ENCODE measurements at places on chromosomes 3 and 15.

DNA sequence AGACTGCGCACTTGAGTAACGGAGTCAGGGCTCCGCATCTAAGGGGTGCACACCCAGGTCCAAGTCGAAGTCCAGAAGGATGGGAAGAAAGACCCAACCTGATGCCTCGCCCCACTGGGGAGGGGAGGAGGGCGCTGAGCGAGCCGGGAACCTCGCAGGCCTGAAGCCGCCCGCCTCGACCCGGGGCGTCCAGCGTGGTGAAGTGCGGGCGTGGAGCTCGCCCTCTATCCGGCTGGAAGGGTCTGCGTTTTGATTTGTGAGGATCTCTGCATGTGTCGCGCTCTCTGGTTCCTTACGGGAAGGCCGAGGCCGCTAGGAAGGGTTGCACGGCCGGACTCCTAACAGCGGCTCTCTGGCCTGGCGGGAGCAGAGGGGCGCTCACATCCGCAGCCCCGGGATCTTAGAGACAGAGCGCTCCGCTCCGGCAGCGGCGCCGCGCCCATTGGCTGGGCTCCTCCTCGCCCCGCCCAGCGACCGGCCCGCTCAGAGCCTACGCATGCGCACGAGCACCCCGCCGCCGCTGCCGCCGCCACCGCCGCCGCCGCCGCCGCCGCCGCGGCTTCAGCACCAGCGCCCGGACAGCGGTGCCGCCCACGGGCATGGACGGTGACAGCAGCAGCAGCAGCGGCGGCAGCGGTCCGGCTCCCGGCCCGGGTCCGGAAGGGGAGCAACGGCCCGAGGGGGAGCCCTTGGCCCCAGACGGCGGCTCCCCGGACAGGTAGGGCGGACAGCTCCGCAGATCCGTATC is at the start of gene DISP2:
Gene DISP2 (plus strand): TSS at position 497 of the 748 bp plus-strand sequence. CDS start 103 bp downstream, at position 600.
- peak within 1 kb of the TSS; percentile 69 for H3K4me3 ChIP-seq
- H3K4me1 ChIP-seq, result peaks cover 34% of the 10 kb centered on the region
- H3K27ac ChIP-seq, result no peak within 1 kb of the TSS
- DNase-seq, result peak; percentile 97

DNA sequence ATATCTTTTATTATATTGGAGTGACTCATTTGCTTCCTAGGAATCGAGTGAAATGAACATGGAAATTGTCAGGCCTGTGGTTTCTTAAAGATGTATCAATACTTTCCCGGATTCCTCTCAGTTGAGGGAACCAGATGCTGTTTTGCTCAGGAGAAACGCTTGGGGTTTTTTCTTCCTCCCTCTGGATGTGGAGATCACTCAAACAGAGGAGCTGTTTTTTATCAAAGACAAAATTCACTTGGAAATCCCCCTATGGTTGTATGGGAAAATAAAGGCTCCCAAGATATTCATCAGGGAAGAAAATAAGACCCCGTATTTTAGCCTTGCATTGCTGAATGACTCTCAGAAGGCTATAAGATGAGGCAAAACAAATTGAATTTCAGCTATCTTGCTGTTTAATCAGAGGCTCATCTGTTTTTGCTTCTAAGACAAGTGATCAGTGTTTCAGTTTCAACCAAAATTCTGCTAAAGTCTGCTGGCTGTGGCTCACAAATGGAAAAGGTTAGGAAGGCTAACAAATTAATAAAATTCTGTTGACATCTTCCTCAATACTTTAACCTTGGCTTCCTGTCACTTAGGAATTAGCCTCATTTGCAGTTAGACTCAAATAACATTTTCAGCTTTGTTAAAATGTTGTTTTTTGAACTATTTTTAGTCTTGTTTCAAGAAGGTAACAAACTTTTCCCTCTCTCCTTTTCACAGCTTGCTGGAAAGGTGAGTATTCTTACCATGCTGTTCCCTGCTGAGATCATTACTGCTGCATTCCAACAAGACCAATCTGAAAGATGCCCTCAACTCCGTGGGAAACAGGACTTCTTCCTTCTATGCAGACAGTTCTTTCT is 83.6 kb downstream of the COL6A5 start:
- no peaks in the 10 kb centered on the region for H3K4me1 ChIP-seq
- peaks cover 3% of the 10 kb centered on the region for H3K27me3 ChIP-seq
- no peak for DNase-seq
- no peak overlapping the region for H3K4me3 ChIP-seq

DNA sequence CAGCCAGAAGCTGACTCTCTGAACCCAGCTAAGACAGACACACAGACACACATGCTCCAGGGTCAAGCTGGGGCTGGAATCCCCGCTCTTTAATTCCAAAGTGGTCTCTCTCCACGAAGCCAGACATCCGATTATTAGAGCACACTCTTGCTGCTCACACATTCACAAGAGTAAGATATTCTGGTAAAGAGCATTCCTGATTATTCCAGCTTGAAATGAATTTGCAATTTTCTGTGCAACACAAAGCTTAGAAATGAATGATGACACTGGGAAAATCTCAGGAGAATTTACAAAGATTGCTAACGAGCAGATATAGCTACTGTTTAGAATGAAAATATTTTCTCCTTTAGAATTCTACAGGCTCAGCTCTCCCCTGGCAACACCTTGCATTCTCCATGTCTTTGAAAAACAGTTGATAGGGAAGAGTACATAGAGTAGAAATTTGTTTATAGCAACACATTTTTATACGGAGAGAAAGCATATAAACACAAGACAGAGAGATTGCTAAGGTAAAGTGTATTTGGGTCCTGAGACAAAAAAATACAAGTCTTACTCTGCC is 80.6 kb upstream of the EIF1B start:
- no peaks in the 10 kb centered on the region for H3K4me1 ChIP-seq
- H3K27me3 ChIP-seq, result no peaks in the 10 kb centered on the region
- no peaks in the 10 kb centered on the region for H3K36me3 ChIP-seq
- no peak overlapping the region for H3K27ac ChIP-seq
- no peak overlapping the region for H3K4me3 ChIP-seq

DNA sequence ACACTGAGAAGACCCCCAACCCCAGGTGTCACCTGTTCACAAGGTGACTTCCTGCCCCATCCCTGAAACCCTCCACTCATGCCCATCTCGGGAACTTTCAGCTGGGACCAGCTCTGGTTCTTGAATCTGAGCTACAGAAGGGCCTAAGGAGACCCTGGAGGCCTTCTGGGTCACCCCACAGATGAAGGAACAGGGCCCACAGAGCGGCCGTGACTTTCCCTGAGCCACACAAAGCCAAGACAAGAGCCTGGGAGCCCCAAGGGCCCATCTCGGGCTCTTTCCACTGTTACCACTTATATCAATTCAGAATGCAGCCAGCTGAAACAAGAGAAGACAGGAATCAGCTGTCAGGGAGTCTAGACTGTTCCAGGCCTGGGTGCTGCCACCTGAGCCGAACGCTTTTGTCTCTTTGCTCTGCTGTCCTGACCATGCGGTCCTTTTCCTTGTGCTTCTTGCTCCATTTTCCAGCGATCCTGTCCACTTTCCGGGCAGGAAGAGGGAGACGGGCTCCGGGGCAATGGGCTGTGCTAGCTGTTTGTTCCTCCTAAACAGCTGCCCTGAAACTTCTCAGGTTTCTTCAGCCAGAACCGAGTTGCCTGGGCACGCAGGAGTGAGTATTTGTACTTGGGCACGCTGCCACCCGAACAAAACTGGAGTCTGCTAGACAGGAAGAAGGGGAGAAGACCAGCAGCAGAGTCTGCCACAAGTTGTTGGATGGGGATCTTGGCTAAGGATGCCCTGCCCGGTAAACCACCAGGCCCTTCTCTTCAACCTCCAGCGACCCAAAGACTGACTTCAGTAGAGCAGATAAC is 28.0 kb upstream of the PIGZ start:
- no peaks in the 10 kb centered on the region for H3K27me3 ChIP-seq
- no peaks in the 10 kb centered on the region for H3K36me3 ChIP-seq
- no peak overlapping the region for H3K4me3 ChIP-seq
- H3K27ac ChIP-seq, result no peak overlapping the region
- DNase-seq, result no peak
- H3K4me1 ChIP-seq, result no peaks in the 10 kb centered on the region

- peaks cover 40% of the 10 kb centered on the region for H3K27me3 ChIP-seq
- DNase-seq, result no peak
- H3K27ac ChIP-seq, result no peak overlapping the region
- H3K4me3 ChIP-seq, result no peak overlapping the region
- H3K4me1 ChIP-seq, result peaks cover 2% of the 10 kb centered on the region
Observed at GRCh38 chr15:34700891-34701427, 53.8 kb downstream of the GJD2 start.

GRCh38 chr3:195522254-195523023 is 20.7 kb downstream of the PPP1R2 start:
- H3K27me3 ChIP-seq, result no peaks in the 10 kb centered on the region
- peaks cover 8% of the 10 kb centered on the region for H3K36me3 ChIP-seq
- no peak for DNase-seq
- no peak overlapping the region for H3K4me3 ChIP-seq
- no peak overlapping the region for H3K27ac ChIP-seq
- peaks cover 2% of the 10 kb centered on the region for H3K4me1 ChIP-seq

DNA sequence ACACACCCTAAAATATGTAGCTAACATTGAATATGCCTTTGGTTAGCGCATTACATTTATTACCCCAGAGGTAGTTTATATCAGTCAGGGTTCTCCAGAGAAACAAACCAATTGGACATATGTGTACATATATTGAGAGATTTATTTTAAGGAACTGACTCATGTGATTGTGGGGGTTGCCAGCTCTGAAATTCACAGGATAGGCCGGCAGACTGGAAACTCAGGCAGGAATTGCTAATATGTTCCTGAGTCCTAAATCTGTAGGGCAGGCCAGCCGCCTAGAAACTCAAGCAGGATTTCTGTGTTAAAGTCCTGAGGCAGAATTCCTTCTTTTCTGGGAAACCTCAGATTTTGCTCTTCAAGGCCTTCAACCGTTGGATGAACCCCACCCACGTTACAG is 189.7 kb downstream of the CDIN1 start:
- no peak overlapping the region for H3K4me3 ChIP-seq
- H3K27me3 ChIP-seq, result no peaks in the 10 kb centered on the region
- no peaks in the 10 kb centered on the region for H3K36me3 ChIP-seq
- H3K27ac ChIP-seq, result no peak overlapping the region

DNA sequence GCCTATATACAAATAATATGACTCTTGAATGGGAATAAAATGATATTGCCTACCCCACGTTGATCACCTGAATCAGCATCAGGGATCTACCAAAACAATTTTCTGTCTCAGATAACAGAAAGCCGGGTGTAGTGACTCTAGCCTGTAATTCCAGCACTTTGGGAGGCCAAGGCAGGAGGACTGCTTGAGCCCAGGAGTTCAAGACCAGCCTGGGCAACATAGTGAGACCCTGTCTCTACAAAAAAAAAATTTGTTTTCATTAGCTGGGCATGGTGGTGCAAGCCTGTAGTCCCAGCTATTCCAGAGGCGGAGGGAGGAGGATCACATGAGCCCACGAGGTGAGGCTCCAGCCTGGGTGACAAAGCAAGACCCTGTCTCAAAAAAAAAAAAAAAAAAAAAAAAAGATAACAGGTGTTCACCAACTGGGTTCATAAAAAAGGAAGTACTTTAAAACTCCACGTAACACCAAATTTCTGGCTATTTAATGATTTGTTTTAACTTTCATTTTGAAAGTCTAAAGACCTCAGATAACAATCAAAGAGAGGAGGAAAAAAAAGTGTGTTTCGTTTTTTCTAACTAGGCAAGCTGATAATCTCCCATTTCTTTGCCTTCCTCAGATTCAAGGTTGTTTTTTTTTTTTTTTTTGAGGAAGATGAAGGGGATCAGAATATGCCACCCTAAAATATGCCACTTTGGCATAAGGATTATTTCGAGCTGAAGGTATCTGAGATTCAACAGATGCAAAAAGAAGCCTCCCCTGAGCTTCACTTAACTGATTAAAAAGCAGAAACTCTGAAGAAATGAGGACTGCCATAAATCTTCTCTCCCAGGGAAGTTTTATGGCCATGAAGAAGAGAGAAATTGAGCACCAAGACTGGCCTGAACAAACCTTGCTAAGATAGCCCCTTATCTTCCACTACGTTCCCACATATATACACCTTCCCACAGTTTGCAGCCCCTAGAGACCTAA is 44.1 kb downstream of the TRANK1 start:
- no peak overlapping the region for H3K27ac ChIP-seq
- no peak for DNase-seq
- H3K4me1 ChIP-seq, result no peaks in the 10 kb centered on the region
- H3K4me3 ChIP-seq, result no peak overlapping the region
- peaks cover 25% of the 10 kb centered on the region for H3K36me3 ChIP-seq

GRCh38 chr3:188407158-188407880 is 253.4 kb downstream of the LPP start:
- H3K27ac ChIP-seq, result no peak overlapping the region
- peaks cover 4% of the 10 kb centered on the region for H3K4me1 ChIP-seq
- no peak for DNase-seq

DNA sequence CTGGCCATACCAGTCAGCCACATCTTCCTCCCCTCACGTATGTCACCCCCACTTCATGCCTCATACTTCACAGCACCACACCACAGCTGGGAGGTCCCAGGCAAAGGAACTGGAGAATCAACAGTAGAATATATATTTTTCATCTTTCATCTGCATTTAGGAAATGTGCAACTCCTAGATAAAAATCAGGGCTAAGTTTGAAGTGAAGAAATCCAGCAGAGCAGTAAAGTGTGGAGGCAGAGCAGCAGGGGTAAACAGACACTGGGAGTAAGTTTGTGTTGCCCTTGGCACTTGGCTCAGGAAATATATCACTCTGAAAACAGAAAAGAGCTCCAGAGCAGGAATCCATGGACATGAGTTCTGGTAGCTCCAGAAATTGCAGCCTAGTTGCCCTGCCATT is 2.8 kb upstream of the HERC1 start:
- no peak for DNase-seq
- peak overlapping the region; percentile 71 for H3K27ac ChIP-seq
- H3K4me1 ChIP-seq, result peaks cover 61% of the 10 kb centered on the region

- no peak for DNase-seq
- H3K4me1 ChIP-seq, result peaks cover 18% of the 10 kb centered on the region
- no peaks in the 10 kb centered on the region for H3K36me3 ChIP-seq
- no peak overlapping the region for H3K27ac ChIP-seq
- no peaks in the 10 kb centered on the region for H3K27me3 ChIP-seq
Observed at GRCh38 chr3:194561306-194561974, 71.8 kb downstream of the TMEM44 start.

DNA sequence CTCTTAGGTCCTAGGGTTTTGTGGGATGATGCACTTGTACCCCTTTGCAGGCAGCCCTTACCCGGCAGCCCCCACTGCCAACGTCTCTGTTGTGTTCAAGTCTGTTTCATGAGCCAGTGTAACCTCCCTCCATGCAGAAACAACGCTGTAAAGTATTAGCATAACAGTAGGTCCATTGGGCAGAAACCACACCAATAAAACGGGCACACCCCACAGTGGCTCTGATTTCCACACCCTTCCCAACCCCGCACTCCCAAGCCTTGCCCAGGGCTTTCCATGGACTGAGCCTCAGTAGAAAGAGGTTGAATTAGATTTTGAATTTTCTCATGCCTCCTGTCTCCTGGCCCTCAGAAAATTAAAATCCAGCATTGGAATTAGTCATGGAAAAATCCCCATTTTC is 124.5 kb downstream of the CACNA1D start:
- no peaks in the 10 kb centered on the region for H3K36me3 ChIP-seq
- H3K4me1 ChIP-seq, result no peaks in the 10 kb centered on the region
- peak; percentile 49 for DNase-seq
- H3K4me3 ChIP-seq, result no peak overlapping the region
- H3K27me3 ChIP-seq, result peaks cover 9% of the 10 kb centered on the region
- no peak overlapping the region for H3K27ac ChIP-seq

Measured in osteocyte (in vitro differentiated cells).